Lung microvascular endothelial cell (primary cell): ENCODE measurements at places on chromosomes 5 and 9. TPM values are rescaled to one million over a fixed set of nuclear protein-coding genes. Genes with fewer than 3 reads are reported as not detected.

DNA sequence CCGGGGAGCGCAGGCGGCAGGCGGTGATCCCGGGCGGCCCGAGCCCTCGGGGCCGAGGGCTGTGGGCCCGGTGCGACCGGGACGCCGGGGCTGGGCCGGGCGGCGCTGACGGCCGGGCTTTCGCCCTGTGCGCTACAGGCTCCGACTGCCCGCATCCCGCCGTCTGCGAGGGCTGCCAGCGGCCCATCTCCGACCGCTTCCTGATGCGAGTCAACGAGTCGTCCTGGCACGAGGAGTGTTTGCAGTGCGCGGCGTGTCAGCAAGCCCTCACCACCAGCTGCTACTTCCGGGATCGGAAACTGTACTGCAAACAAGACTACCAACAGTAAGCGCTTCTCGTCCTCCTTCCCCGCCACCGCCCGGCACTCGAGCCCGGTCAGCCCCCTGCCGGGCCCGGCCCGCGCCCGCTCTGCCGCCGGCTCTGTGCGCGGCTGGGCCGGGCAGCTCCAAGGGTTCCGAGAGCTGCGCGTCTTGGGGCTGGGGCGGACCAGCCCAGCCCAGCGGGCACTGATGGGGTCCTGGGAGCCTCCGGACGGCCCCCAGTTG, 1.6 kb downstream of the LMX1B start:
- peak; percentile 59 for DNase-seq

DNA sequence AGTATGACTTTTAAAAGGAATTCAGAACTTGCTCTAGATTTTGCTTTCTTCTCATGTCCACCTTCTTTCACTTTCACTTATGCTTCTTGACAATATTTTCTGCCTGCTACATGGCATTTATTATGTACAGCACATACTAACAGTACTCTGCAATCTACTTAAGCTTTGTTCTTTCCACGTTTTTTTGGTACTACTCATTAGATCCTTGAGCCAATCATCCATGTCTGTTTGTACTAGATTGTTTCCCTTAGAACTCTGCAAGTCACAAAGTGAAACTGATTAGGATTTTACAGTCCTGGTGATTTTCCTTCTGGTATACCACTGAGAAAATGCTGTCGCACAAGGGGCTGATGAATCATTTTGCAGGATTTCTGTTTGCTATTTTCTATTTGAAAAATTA, 78.3 kb downstream of the PARP8 start:
- DNase-seq = no peak

EPB41L4A gene
- total RNA-seq = 19.6 and 49.6 TPM in 2 replicates

DNA sequence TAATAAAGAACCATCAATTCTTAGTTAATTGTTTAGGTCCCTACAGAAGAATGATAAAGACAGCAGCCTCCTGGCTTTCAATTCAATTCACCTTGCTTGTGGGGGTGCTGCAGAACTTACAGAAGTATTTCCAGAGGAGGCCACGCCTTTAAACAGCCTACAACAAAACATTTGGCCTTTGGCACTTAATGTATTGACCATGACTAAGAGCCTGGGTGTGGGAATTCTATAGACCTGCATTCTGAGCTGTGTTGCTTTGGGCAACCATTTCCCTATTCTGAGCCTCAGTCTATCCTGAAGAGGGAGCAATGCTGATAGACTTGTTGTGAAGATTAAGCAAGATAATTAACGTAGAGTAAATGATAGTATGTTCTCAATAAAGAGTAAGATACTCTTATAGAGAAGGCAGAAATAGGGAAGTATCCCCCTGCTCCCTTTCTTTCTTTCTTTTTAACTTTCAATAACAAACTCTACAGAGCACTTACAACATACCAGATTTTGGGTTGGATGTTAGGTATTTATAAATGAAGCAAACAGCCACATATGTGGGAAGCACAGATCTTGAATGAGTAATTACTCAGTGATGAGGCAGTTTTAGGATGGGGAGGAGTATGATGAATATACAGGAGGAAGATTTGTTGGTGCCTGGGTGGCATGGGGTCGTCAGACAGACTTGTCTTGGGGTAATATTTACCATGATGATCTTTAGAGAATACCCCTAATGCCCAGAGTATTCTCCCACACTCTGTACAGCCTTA, 28.4 kb downstream of the PAPPA start:
- no peak for DNase-seq

NIPBL gene
- total RNA-seq = 17.9 and 26.2 TPM in 2 replicates

DAB2 gene
- 78.8 and 94.8 TPM in 2 replicates for total RNA-seq

PCDHA7 gene
- total RNA-seq = 0.20 and 0.22 TPM in 2 replicates

GRCh38 chr9:121297389-121297788, 29.4 kb downstream of the GSN start:
- DNase-seq = no peak

DNA sequence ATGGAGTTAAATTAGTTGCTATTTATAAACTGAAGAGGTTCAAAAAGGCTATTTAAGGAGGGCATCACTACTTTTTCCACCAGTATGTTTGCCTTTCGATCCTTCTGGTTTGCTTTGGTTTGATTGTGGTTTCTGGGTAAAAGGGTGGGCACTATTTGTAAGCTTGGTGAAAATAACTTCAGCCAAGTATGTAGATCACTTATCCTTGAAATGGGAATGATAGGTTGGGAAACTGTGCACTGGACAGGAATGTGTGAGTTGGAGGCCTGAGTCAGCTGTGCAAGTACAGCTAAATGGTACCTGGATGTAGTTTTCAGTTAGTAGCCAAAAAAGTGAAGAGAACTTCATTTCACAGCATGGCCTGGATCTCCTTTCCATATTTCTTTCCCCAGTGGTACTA, 466.2 kb downstream of the ENC1 start:
- DNase-seq = no peak

DNA sequence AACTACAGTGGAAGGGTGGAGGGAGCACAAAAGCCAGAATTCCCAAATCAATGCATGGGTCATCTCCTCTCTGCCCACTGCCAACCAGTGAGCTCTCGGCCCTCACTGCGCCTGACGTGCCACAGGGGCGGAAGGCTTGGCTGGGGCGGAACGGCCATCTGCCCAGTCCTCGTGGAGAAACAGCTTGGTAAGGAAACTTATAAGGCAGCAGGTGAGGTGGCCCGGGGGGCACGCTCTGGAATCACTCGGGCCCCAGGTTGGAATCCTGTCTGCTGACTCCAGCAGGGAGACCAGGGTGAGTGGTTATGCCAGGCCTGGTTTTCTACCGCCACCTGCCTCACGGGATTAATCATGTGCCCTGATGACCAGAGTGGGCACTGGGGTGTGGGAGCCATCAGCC, 52.3 kb downstream of the VAV2 start:
- DNase-seq = no peak

DNA sequence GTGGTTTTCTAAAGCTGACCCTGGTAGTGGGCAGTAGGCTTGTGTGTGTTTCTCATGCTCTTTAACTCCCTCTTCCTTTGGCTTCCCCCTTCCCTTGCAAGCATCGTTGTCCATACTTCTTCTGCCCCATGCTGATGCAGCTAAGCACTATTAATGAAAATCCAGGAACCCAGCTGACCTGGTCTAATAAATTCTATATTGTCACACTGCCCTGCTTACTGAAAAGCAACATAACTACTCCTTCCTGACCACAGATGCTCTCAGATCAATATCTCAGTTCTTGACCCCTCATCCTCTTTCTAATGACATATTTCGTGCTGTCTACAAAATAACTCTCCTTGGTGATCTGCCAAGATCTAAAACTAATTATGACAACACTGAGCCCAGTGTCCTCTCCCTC, 405.5 kb downstream of the EFNA5 start:
- no peak for DNase-seq

FBN2 gene
- total RNA-seq = 0.60 and 0.87 TPM in 2 replicates

F2RL2 gene
- 0.22 TPM in 1 of 2 replicates, not detected in the other for total RNA-seq

GRCh38 chr9:96430377-96430776, 12.2 kb upstream of the ZNF367 start:
- DNase-seq = no peak

DNA sequence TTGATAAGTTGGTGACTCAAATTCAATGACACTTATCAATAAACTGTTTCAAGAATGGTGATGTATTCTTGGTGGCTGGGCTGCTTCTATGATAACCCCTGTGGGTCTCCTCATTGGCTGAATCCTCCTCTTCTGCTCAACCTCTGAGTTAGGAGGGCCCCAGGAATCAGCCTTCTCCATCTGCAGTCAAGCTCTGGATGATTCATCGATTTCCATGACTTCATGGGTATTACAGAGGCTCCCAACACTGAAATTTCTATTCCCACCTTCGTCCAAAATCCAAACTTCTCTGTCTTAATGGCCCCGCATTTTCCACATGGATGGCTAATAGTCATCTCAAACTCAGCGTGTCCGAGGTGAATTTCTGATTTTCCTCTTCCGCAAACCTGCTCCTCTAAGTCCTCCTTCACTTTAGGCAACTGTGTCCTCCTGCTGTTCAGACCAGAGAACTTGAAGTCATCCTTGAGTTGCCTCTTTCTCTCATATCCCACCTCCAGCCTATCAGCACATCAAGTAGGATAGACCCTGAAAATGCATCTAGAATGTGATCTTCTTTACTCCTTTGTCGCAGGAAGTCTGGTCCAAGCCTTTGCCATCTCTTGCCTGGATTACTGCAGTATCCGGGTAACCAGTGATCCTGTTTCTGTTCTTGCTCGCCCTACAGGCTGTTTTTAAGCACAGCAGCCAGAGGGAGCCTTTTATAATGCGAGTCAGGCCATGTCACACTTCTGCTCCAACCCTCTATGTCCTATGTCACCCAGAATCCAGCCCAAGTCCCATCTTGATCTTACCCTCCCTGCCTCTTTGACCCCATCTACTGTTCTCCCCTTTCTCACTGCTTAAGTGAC, 41.4 kb upstream of the IL7R start:
- DNase-seq = peak; percentile 18

GRCh38 chr9:131727795-131728545, 11.9 kb downstream of the RAPGEF1 start:
- no peak for DNase-seq

GRCh38 chr9:1414711-1415131, 364.6 kb downstream of the DMRT2 start:
- DNase-seq = no peak

DNA sequence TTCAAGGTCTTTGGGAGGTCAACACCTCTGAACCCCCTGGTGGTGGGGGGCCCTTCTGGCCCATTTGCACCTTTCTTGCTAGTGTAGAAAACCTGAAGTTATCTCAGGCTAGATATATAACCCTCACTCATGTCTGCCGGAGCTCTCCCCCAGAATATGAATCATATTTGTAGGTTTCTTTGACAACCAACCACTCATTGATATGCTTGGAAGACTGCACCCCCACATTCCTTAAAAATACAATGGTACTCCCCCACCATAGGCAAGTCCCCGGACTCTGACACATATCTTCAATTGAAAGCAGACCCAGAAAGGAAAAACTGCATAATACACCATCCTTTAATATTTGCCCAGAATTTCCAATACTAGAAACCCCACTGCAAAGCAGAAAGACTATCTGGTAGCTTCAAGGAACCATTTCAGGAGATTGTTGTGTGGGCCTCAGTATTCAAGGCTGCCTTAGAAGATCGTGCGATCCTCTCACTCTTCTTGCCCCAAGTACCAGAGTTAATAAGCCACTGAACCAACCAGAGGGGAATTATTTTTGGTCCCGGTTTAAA, 978 bp upstream of the UBE2B start:
- peak; percentile 1 for DNase-seq

SLC6A7 gene
- total RNA-seq = not detected in 2 replicates

GRPEL2 gene
- total RNA-seq = 39.7 and 128 TPM in 2 replicates

DNA sequence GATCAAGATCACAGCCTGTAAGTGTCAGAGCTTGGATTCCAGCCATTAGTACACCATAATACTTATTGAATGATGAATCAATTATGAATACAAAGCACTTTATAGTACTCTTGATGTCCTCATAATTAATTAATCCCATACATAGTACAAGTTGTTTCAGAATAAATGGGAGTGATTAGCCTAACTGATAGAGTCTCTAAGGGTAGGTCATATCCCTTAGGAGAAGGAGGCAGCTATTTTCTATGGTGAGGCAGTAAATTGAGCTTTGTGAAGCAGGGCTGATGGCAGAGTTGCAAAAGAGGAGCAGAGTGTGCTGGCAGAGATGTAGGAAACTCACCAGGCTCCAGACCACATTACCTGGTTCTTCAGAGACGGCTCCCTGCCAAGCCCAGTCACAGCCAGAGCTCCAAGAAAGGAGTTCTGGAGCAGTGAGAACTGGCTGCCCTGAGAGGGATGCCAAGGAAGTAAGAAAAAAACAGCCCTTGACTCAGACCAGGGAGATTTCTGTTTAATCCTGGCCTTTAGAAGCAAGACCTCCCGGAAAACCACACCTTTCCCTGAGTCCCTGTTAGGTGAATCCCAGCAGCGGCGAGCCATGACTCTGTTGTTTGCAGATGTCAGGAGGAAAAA, 112.9 kb downstream of the SH3TC2 start:
- no peak for DNase-seq

DNA sequence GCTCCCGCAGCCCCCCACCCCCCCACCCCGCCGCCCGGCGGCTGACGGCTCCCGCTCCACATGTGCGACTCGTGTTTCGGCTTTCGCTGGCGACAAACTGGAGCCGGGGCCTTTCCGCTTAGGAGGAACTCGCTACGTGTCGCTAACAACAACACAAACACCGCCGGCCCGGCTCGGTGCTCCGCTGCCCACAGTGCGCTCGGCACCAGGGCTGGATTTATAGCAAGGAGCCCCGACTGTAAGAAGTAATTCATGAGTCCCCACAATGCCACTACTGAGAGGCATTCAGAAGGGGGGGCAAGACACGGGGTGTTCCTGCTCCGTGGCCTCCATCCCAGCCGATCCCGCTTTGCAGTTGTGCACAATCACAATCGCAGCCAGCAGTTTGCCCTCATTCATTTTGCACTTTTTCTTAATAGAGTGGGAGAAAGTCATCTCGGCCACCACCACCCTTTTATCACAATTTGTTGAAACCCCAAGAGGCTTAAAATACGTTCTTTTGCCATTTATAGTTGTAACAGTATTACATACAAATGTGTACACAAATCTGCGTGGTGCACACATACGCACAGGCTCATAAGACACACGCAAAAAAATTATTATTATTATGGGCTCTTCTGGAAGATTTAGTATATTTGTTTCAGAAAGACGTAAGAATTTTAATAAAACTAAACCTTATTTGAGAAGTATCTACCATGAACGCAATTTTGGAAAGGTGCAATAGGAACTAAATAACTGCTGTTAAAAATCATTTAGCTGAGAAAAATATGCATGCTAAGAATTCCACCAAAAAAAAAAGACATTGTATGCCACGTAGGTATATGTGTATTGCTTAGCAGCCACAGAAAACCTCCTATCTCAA, 48.1 kb downstream of the EBF1 start:
- DNase-seq = peak; percentile 85

GRCh38 chr5:171521219-171521633, 101.8 kb downstream of the FGF18 start:
- DNase-seq = peak; percentile 70

DNA sequence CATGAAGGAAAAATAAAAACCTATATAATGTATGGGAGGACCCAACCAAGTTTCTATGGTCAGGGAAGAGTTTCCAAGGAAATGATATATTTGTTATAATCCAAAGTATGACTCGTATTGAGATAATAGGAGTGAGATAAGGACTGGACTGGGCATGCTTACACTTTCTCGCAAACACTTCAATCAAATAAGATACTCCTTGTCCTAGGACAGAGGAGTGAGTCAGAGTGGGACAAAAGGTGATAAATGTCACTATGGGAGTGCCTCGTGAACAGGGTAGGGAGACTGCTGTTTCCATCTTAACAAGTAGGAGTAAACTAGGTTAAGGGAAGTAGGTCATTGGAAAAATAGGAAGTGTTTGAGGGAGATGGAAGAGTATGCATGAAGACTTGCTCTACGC, 47.2 kb downstream of the MACIR start:
- DNase-seq = no peak
